ENCODE measurements at places on chromosomes 5 and 9.

DNA sequence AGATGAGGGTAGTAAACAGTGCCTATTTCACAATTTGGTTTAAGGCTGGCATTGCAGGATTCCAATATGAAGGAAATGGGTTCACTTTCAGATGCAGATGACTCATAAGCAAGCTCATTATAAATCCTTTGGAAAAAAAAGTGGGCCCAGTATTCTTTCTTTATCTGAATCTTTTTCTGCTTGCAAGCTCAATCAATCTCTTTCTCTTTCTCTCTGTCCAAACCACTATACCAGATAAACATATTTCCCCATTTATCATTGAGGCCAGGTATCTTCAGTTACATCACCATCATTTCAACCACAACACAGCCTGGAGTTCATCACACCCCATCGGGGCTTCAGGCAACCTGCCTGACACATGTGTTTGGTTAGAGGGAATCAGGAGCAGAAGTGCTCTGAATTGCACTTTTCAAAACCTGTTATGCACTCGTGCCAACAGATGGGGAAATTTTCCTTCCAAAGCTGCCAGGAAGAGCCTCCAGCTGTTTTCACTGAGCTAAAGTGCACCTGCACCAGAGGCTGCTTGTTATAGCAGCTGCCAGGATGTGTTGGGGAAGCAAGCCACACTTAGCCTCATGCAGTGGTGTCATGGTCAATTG is 30.0 kb upstream of the MAMDC2 start:
- no peak overlapping the region for H3K4me3 ChIP-seq
- no peaks in the 10 kb centered on the region for H3K4me1 ChIP-seq
- H3K36me3 ChIP-seq: no peaks in the 10 kb centered on the region
- no peaks in the 10 kb centered on the region for H3K27me3 ChIP-seq
- no peak overlapping the region for H3K27ac ChIP-seq
- DNase-seq: no peak

DNA sequence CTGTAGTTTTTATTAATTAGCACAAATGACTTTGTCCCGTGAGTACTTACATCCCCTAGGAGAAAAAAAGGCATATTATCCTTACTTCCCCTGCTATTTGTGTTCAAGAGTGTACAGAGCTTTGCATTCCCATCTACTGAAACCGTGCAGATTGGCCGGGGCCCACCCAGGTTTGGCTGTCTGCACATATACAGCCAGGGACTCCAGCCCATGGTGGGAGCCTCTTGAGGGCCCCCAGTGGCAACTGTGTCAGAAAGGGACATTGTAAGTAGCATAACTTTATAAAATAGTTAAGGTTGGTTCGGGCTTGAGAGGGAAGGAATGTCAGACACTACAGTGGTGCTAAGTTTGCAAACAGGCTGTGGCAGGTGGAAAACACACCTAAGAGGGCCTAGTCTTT is 24.7 kb downstream of the PHF2 start:
- H3K27me3 ChIP-seq: no peaks in the 10 kb centered on the region
- H3K4me3 ChIP-seq: no peak overlapping the region
- no peak for DNase-seq
- H3K36me3 ChIP-seq: peaks cover 28% of the 10 kb centered on the region
- peaks cover 48% of the 10 kb centered on the region for H3K4me1 ChIP-seq

DNA sequence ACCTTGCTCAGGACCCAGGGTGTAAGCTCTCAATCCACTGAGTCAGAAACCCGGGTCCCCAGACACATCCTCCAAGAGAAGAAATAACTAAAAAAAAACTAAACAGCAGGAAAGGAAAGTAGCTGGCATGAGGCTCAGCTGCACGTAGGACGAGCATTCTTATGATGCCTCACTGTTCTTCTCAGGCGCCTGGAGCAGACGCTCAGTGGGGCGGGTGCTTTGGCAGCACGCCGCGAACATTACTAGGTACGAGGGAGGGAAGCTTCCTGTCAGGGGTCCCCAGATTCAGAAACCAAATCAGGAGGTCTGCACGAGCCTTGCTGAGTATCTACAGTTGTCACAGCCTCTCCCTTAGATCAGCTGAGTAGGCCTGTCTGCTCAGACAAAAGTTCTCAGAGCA is 85.8 kb downstream of the SECISBP2 start:
- no peak for DNase-seq
- no peak overlapping the region for H3K4me3 ChIP-seq
- peaks cover 19% of the 10 kb centered on the region for H3K36me3 ChIP-seq
- no peaks in the 10 kb centered on the region for H3K27me3 ChIP-seq
- no peak overlapping the region for H3K27ac ChIP-seq

- peaks cover 12% of the 10 kb centered on the region for H3K27me3 ChIP-seq
- DNase-seq: no peak
- no peaks in the 10 kb centered on the region for H3K36me3 ChIP-seq
- no peak overlapping the region for H3K4me3 ChIP-seq
- H3K27ac ChIP-seq: peak overlapping the region; percentile 40
- peaks cover 63% of the 10 kb centered on the region for H3K4me1 ChIP-seq
Measured at GRCh38 chr5:168153263-168153875, 138.1 kb upstream of the WWC1 start.

DNA sequence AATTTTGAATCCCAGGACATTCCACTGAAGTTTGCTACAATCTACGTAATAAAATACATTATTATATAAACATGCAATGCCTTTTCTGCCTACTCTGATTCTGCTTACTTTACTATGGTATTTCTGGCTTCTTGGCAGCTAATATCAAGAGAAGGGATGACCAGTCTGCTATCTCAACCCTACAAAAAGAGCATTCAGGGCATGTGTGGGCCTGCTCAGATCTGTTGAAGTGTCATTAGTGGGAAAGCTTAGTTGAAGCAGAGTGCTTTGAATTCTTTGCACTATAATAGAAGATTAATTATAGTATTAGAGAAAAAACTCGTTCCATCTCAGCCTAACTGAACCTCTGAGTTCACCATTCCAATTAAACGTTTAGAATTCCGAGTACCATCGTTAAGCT is 339.5 kb upstream of the ISL1 start:
- H3K4me3 ChIP-seq: no peak overlapping the region
- H3K4me1 ChIP-seq: peaks cover 30% of the 10 kb centered on the region
- DNase-seq: no peak
- no peaks in the 10 kb centered on the region for H3K36me3 ChIP-seq
- no peaks in the 10 kb centered on the region for H3K27me3 ChIP-seq

DNA sequence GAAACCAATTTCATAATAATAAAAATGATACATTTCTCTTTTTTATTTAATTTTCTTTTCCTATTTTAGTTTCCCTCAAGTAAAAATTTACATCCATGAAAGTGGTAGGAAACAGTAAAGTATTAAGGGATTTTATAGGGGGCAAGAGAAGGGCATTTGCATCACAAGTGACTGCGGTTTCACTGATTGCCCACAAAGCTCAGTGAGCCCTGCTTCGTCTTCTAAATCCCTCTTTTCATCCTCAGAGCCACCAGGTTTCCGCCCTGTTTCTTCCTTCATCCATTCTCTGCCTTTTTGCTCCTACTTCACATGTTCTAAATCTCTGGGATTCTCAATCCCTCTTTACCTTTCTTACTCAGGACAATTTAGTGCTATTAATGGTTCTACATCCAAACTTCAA is 491.4 kb downstream of the LRRC70 start:
- no peak overlapping the region for H3K27ac ChIP-seq
- H3K4me1 ChIP-seq: no peaks in the 10 kb centered on the region
- peaks cover 6% of the 10 kb centered on the region for H3K27me3 ChIP-seq
- no peaks in the 10 kb centered on the region for H3K36me3 ChIP-seq

GRCh38 chr5:139574641-139575312 is 13.6 kb downstream of the UBE2D2 start:
- no peak overlapping the region for H3K4me3 ChIP-seq
- H3K27ac ChIP-seq: no peak overlapping the region
- no peak for DNase-seq
- peaks cover 2% of the 10 kb centered on the region for H3K27me3 ChIP-seq
- H3K36me3 ChIP-seq: peaks cover 32% of the 10 kb centered on the region

DNA sequence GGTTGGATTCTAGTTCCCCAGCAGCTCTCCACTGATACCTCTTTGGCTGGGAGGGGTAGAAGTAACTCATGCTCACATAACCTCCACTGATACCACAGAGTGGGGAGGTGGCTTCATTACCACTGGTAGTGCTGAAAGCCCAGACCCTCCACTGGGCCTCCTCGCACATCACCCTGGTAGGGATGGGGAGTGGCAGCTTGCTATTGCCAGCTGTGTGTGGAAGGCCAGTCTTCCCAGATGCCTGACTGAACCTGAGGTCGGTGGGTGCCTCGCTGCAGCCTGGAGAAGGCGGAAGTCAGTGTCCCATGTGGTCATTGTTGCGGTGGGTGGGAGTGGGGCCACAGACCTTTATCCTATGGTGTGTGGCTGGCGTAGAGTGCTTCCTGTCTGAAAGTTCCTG is 138.0 kb downstream of the TAF11L14 start:
- H3K4me3 ChIP-seq: no peak overlapping the region
- H3K27ac ChIP-seq: no peak overlapping the region
- DNase-seq: no peak
- H3K27me3 ChIP-seq: peaks cover 5% of the 10 kb centered on the region
- H3K4me1 ChIP-seq: no peaks in the 10 kb centered on the region
- no peaks in the 10 kb centered on the region for H3K36me3 ChIP-seq

DNA sequence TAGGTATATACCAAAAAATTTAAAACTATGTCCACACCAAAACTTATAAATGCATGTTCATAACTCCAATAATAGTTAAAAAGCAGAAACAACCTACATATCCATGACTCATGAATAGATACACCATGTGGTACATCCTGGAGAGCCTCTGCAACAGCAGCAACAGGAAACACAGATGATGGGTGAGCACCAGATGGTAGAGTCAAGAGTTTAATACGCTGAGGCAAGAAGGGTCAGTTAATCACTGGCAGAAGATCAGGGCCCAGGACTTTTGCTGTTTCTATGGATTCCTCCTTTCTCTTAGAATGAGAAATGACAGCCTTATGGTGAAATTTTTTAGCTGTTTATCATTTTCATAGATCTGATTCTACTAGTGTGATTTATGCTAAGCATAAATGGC is 351.8 kb upstream of the ADAMTSL1 start:
- H3K36me3 ChIP-seq: no peaks in the 10 kb centered on the region
- no peak overlapping the region for H3K27ac ChIP-seq
- H3K4me1 ChIP-seq: peaks cover 6% of the 10 kb centered on the region
- DNase-seq: no peak
- peaks cover 10% of the 10 kb centered on the region for H3K27me3 ChIP-seq

DNA sequence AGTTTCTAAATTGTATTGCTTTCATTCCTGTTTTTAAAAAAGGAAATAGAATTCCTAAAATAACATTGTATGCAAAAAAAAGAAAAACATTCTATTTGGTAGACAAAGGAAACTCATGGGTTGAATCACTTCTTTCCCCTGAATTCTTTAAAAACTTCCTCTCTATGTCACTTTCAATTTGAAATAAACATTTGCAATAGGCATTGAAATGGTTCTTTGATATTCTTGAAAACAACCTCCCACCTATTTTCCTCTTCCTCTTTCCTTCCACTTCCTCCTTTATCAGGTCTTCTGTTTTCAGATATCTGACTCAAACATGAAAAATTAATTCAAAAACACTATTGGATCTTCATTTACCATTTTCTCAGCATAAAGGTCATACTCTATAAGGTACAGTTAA is 442.0 kb upstream of the MEF2C start:
- no peak overlapping the region for H3K27ac ChIP-seq
- no peak for DNase-seq
- peaks cover 4% of the 10 kb centered on the region for H3K36me3 ChIP-seq
- H3K4me3 ChIP-seq: no peak overlapping the region
- H3K27me3 ChIP-seq: no peaks in the 10 kb centered on the region

- H3K4me1 ChIP-seq: peaks cover 75% of the 10 kb centered on the region
- H3K4me3 ChIP-seq: peak overlapping the region; percentile 31
- H3K27ac ChIP-seq: peak overlapping the region; percentile 95
- H3K36me3 ChIP-seq: peaks cover 12% of the 10 kb centered on the region
- no peaks in the 10 kb centered on the region for H3K27me3 ChIP-seq
- peak; percentile 40 for DNase-seq
Measured at GRCh38 chr5:150498501-150498900, 9.4 kb upstream of the NDST1 start.

- peaks cover 75% of the 10 kb centered on the region for H3K4me1 ChIP-seq
- peak; percentile 66 for DNase-seq
- H3K36me3 ChIP-seq: no peaks in the 10 kb centered on the region
- H3K27me3 ChIP-seq: peaks cover 3% of the 10 kb centered on the region
Measured at GRCh38 chr9:127980060-127980705, 606 bp downstream of the EEIG1 start.

- no peaks in the 10 kb centered on the region for H3K36me3 ChIP-seq
- no peak overlapping the region for H3K4me3 ChIP-seq
- DNase-seq: no peak
- H3K4me1 ChIP-seq: peaks cover 9% of the 10 kb centered on the region
- peaks cover 71% of the 10 kb centered on the region for H3K27me3 ChIP-seq
Measured at GRCh38 chr5:148829248-148829594, 2.8 kb downstream of the ADRB2 start.

DNA sequence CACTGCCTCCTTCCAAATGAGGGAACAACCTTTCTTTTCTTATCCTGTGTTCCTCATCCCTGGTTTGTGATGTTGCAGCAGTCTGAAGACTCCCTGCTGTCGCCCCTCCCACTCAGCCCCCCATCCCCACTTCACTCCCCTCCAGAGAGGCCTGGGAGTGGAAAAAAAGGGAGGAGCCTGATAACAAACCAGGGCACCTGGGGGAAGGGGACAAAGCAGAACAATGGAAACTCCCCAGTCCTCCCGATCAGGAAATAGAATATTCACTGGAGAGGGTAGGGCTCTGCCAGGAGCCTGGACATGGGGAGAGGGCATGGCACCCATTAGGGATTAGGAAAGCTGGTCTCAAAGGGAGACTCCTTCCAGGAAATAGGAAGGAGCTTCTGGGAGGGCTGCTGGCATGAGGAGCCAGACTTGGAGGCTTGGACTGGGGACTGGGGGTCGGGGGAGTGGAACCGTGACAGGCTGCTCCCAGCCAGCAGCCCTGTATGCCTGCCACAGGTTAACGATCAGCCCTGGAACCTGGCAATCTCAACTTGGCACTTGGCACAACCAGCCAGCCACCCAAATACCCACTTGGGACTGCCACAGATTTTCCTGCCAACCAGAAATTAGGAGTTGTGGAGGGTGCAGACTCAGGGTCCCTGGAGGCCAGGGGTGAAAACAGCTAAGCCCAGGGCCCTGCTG is 20.0 kb downstream of the PCDH1 start:
- H3K27ac ChIP-seq: peak overlapping the region; percentile 52
- H3K27me3 ChIP-seq: peaks cover 8% of the 10 kb centered on the region
- DNase-seq: no peak
- no peak overlapping the region for H3K4me3 ChIP-seq
- H3K36me3 ChIP-seq: no peaks in the 10 kb centered on the region

Data from nephron progenitor cell (in vitro differentiated cells).